ENCODE measurements at places on chromosomes 6 and 20.

- ATAC-seq = no peak
Measured at GRCh38 chr20:6579417-6579816, 188.1 kb upstream of the BMP2 start.

DNA sequence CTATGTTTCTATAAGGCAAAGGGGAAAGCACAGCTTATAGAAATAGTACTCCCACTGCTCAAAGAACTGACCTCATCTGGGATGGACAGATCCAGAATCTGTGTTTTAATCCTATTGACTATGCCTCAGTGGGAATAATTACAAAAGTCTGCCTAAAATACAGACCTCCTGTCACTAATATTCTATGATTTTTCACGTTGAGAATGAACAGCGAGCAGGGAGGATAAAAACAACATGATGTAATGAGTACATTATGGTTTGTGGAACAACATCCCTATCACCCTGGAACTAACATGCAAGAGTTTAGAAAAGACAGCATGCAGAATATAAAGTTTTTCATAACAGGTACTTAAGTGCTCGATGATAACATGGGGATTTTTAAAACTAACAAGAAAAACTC is 53.9 kb downstream of the EPHA7 start:
- ATAC-seq = no peak

DNA sequence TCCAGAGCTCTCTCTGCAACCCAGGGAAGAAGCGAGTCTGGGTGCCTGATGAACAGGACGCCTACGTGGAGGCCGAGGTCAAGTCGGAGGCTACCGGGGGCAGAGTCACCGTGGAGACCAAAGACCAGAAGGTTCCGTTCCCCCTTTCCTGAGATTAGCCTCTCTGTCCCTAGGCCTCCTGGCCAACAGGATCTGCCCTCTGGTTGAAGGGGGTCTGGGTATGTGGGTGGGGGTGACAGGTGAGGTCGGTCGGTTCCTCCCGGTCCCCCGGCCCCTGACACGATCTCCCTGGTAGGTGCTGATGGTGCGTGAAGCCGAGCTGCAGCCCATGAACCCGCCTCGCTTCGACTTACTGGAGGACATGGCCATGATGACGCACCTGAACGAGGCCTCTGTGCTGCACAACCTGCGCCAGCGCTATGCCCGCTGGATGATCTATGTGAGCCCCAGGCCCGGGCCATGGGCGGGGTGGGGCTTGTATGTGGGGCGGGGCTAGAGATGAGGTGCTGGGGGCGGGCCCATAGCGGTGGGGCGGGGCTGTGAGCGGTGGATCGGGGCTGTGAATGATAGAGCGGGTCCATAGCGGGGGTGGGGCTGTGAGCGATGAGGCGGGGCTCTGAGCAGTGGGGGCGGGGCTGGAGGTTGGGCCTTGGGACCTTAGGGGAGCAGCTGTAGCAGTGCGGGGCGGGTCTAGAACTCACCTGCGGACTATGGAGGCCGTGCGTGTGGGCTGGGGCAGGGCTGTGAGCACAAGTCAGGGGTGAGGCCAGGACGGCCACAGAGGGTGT is 23.9 kb downstream of the MYH7B start:
- ATAC-seq = no peak

GRCh38 chr20:38987777-38988176 is 25.6 kb downstream of the DHX35 start:
- ATAC-seq = peak; percentile 17

DNA sequence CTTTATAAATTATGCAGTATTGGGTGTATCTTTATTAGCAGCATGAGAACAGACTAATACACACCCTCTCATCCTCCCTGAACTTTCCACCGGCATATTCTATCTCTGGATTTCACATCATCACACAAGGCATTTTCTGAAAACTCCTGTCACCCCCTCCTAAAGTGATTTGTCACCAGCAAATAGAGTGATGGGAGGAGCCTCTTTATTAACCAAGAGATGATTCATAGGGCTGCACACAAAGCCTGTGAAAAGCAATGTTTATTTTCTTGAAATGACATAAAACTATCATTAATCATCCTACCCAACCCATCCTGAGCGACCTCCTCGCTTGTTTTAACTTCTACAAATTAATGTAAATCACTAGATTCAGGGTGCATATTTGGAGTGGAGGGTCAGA is 394.7 kb upstream of the SULF2 start:
- no peak for ATAC-seq

GRCh38 chr6:137522198-137522798 is 28.1 kb upstream of the OLIG3 start:
- no peak for ATAC-seq

DNA sequence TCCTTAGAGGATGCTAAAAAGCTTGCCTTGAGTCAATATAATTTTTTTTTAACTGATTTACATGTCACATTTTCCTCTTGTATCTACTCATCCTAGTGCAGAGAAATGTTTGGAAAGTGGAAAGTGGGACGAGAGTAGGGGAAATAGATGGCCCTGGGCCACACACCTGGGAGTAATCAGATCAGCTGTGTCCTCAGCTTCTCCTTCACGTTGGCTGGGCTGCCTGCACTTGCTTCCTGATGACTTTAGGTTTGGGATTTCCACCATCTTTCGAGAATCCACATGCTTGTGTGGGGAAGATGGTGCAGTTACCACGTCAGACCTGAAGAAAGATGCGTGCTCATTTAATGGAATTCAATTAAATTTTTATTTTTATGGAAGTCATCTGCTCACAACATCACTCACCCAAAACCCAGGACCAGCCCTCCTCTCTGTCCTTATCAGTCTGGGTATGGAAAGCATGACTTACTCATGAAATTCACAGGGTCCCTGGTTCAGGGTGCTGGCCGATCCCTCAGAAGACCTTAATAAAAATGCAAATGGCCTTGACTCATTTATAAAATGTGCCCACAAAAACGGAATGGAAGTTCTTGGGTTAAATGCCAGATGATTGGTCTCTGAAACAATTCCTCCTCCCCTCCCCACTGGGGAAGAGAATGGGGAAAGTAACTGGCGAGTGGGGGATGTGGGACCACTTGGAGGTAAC is 74.5 kb upstream of the TIAM2 start:
- ATAC-seq = no peak

- ATAC-seq = no peak
Measured at GRCh38 chr6:128339635-128340450, 180.6 kb downstream of the PTPRK start.

DNA sequence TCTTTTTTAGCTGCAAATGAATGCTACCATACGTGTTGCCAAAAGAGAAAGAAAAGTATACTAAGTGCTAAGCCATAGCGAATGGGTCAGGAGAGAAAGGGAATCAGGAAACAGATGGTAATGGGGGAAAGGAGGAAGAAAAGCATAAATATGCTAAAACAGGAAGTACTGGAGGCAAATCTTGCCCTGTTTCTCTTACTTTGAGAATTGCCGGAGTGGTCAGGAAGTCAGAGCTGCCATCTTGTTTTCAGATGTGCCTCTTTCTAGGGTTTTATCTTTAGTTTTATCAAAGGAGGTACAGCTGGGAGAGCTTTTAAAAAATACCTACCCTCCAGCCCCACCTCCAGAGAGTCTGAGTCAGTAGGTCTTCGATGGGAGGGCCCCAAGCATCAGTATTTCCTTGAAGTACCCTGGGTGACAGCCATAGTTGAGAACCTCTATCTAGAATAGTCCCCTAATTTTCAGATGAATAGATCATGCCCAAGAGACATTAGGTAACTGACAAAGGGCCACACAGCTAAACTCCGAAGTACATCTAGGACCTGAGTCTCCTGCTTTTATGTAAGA is 193.3 kb downstream of the CLIC5 start:
- ATAC-seq = peak; percentile 83

GRCh38 chr6:103784117-103784516 is 1075.6 kb downstream of the HACE1 start:
- ATAC-seq = no peak

- no peak for ATAC-seq
Measured at GRCh38 chr6:33372526-33373123, 19.0 kb upstream of the KIFC1 start.

DNA sequence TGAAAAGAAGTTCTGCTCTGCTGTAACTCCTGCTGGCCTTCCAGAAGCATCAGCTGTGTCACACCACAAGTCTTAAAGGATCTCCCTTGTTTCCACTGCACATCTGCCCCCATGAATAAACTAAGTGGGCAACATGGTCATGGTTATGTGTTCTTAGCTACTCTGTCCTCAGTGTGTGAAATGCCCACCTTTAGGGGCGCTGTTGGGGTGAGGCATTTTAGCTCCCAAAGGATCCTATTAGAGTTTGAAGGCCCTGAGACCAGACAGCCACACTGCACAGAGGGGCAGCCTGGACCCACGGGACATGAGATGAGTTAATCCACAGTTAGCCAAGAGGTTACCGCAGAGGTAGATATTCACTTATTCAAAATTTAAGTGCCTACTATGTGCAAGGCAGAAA is 294.3 kb upstream of the QKI start:
- ATAC-seq = no peak

GRCh38 chr6:156850353-156850752 is 73.2 kb downstream of the ARID1B start:
- ATAC-seq = no peak

- ATAC-seq = no peak
Measured at GRCh38 chr20:40584130-40584809, 104.8 kb downstream of the MAFB start.

GRCh38 chr20:50969435-50969834 is 10.8 kb downstream of the MOCS3 start:
- ATAC-seq = no peak

DNA sequence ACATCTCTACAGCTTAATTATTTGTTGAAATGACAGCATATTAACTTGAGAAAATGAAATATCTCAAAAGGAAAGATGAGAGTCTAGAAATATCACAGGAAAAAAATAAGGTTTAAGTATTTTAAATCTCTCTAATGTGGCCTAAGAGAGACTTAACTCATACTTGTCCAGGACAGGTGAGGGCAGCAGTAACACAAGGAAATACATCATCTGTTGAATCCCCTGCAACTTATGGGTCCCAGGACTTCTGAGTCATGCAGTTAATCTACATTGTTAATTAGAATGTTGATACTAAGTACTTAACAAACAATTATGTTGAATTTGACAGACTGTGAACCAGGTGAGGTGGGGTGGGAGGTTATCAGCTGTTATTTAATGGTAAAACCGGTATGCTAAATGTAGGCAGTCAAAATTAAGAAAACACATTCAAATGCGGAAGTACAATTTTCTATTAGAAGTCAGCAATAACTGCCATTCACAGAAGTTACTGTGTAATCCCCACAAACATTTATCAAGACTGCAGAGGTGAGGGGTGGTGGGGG is 87.9 kb downstream of the CEP57L1 start:
- no peak for ATAC-seq

DNA sequence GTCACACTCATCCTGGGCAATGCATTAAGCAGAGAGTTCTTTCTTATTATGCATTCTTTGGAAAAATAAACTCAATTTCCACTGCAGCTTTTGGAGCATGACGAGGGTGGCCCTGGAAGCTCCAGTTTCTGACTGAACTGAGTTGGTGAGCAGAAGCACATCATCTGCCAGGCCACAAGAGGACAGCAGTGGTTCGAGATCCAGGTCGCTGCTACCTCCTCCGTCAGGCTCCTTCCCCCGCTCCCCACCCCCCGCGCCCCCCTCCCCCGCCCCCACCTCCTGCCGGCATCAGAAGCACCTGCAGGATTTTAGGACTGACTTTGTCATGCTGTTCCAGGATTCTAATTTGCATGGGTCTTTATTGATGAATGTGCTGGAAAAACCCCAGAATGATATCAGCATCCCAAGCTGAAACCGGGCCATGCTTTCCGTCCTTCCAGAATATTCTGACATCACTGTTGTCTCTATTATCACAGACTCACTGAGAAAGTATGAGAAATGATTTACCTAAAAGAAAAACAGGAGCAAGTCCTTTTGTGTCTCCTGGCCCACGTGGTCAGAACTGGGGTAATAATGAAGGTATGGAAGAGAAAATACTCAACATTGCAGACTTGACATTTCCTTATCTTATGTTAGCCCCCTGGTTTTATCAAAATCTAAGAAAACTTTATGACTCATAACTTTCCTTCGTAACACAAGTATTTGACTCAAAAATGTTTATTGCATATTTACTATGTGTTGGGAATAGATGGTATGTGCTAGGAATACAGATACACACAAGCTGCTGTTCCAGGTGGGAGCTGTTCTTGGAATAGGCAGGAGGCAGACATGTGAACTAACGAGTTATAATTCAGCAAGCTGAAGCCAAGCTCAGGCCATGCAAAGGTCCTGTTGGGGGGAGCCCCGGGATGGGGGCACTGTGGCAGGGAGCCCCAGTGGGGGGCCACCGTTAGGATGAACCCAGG is 220.2 kb upstream of the EXOC2 start:
- ATAC-seq = no peak

- ATAC-seq = no peak
Measured at GRCh38 chr20:49938173-49939163, 2.3 kb downstream of the RNF114 start.

DNA sequence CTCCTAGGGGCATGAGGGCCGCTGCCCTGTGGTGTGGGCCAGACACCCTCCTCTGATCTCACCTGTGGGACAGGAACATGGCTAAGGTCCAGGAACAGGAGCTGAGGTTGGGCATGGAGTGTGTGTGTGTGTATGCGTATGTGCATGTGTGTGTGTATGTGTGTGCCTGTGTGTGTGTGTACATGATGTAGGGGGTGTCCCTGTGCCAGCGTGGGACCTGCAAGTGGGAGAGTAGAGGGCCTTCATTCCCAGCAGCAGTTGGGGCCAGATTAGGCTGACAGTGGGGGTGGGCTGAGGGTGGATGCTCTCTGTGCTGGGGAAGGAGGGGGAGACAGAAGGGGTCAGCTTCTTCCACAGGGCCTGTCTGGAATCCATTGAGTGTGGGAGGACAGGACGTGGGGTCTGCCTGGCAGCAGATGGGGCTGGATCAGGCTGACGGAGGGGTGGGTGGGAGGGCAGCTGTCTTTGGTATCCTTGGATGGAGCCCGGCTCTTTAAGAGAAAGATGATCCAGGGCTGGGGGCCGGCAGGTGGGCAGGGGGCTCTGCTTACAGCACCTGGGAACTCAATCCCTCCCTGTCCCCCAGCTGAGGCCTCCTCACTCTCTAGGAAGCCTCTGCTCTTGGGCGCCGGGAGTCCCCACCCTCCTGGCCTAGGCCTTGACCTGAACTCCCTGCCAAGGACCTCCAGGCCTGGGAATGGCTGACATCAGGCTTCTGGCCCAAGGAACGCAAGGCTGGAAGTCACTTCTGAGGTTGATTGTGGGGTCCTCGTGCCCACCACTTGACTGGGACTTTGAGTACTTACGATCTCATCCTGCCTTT is 44.0 kb downstream of the SPDEF start:
- ATAC-seq = no peak

GRCh38 chr6:109093732-109094415 is 772 bp downstream of the SESN1 start:
- no peak for ATAC-seq

DNA sequence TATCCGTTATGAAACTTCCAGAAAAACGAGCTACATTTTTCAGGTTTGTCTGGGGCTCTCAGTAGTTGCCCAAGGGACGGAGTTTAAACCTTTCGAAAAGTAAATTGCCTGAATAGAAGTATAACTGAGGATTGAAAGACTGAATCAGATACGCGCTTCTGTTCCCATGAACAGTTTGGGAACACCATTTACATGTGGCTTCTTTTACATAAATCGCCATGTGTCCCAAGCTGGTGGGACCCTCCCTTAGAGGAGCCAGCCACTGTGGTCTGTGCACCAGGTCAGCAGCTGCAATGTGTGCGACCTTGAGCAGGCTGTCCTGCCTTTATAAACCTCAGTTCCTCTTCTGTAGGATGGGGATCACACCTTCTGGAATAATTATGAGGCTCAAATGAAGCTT is 11.0 kb downstream of the ENTPD6 start:
- ATAC-seq = no peak

- no peak for ATAC-seq
Measured at GRCh38 chr6:28727559-28728211, 196.1 kb downstream of the TRIM27 start.
